HuH-7 (cell line): ENCODE measurements at places on chromosomes 1 and 21.

DNA sequence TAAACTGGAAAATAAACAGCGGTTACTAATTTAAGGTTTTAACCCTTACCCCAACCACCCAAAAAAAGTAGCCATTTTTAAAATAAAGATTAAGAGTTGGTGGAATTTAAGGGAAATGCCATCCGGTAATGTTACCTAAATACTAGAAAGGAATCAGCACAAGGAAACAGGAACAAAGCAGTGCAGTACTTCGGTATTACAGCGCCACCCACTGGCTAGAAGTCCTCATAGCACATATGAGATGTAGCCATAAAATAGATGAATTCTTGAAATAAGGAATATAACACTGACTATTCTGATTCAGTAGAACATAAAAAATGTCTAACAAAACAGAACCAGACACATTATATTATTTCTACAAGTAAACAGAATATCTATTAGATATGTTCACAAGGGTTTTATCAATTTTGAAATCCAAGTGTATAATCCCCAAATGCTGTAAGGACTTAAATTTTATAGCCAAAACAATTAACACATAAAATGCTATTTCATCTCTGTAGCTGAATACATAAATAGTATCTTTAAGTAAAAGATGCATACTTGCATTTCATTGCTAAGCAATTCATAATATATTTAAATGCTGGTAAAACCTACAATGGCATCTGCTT lies 58.8 kb downstream of the FRRS1 start:
- peak; percentile 24 for DNase-seq

GRCh38 chr1:162299018-162299417 lies 77.6 kb downstream of the SPATA46 start:
- DNase-seq: no peak

- no peak for DNase-seq
Measured at GRCh38 chr1:17567582-17567981, 28.1 kb downstream of the ARHGEF10L start.

DNA sequence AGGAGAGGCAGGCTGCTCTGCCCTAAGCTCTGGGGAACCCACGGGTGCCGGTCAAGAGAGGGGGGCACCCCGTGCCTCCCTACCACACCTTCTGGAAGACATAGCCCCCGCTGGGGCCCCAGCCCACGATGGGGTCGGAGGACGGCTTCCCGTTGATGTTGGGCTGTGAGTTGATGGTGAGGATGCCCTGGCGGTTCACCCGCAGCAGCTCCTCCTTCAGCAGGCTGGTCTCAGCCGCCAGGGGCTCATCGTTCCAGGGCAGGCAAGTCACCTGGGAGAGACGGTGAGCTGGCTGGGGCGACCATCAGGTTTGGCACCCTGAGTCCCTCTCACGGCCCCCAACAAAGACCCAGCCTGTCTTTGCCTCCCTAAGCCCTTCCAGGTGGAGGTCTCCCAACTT lies 11.9 kb downstream of the MTHFR start:
- DNase-seq: no peak

DNA sequence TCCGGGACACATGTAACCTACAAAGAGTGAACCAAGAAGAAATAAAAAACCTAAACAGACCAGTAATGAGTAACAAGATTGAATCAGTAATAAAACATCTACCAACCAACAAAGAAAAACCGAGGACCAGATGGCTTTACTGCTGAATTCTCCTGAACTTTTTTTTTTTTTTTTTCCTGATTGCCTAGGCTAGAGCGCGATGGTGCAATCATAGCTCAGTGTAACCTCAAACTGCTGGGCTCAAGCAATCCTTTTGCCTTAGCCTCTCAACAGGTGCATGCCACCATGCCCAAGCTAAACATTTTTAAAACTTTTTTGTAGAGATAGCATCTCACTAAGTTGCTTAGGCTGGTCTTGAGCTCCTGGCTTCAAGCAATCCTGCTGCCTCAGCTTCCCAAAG lies 11.2 kb upstream of the FGGY start:
- no peak for DNase-seq

DNA sequence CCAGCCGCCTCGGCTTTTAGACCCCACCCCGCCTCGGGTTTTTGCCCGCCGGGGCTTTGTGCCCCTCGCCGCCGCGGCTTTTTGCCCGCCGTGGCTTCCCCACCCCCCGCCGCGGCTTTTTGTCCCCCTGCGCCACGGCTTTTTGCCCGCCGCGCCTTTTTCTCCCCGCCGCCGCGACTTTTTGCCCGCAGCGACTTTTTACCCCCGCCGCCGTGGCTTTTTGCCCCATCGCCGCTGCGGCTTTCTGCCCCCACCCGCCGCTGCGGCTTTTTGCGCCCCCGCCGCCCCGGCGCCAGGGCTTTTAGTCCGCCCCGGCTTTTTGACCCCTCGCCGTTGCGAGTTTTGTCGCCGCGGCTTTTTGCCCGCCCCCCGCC lies 474.4 kb downstream of the FAM72C start:
- peak; percentile 1 for DNase-seq

DNA sequence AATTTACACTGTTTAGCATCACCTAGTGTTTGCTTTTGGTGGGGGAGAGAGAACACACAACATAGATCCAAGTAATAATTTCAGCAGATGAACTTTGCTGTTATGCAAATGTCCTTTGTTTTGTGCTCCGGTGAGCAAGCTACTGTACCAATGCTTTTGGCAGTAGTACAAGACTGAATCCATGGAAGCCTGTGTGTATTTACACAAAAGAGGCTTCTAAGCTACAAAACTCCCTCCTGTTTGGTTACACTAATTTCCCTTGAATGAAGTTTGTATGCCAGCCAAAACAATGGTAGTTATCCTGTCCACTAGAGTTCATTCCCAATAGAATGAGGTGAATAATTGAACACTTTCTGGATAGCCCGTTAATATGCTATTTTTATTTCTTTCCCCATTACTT lies 320.5 kb downstream of the KCTD3 start:
- DNase-seq: no peak

DNA sequence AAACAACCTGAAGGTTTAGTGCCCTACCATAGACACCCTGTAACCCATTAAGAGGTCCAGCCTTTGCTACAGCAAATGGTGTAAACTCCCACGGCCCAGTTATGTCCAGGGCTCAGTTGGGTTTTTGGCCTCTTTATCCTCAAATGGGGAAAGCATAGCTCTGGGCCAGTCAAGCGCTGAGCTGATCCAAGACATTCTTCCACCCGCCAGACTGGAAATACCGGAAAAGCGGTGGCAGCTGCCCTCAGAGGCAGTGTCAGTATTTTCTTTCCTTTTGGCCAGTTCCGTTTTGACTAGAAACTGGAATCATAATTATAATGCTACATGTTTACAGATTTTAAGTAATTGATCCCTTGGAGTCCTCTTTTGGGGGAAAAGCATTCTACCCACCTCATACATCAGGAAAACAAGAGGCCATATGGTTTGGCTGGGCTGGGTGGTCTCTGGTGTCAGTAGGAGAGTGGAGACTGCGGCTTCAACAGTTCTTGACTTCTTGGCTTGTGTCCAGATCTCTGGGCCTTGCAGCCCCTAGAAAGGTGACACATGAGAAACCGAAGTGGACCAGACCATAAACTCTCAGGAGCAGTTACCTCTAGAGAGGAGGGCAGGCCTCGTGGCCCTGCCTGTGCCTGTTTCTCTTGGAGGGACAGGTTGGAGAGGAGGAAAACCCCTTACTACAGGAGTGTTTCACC lies 30.2 kb upstream of the CLDN14 start:
- no peak for DNase-seq

DNA sequence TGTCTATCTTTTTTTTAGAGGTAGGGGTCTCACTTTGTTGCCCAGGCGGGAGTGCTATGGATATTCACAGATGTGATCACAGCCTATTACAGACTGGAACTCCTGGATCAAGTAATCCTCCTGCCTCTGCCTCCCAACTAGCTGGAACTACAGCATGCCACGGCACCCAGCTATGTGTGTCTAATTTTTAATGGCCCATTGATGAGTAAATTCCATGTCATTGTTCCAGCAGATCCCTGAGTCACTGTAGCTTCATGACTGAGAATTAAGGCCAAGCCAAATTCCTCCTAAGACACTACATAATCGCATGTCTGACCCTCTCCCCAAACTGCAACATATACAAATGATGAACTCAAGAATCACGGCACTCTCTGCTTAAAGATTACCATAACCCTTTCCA lies 84.2 kb upstream of the RGS2 start:
- no peak for DNase-seq

GRCh38 chr1:36968730-36969129 lies 65.6 kb downstream of the GRIK3 start:
- DNase-seq: no peak

GRCh38 chr1:32273391-32274208 lies 18.3 kb upstream of the HDAC1 start:
- DNase-seq: peak; percentile 52

GRCh38 chr21:42671778-42672593 lies 18.6 kb downstream of the PDE9A start:
- DNase-seq: peak; percentile 57

DNA sequence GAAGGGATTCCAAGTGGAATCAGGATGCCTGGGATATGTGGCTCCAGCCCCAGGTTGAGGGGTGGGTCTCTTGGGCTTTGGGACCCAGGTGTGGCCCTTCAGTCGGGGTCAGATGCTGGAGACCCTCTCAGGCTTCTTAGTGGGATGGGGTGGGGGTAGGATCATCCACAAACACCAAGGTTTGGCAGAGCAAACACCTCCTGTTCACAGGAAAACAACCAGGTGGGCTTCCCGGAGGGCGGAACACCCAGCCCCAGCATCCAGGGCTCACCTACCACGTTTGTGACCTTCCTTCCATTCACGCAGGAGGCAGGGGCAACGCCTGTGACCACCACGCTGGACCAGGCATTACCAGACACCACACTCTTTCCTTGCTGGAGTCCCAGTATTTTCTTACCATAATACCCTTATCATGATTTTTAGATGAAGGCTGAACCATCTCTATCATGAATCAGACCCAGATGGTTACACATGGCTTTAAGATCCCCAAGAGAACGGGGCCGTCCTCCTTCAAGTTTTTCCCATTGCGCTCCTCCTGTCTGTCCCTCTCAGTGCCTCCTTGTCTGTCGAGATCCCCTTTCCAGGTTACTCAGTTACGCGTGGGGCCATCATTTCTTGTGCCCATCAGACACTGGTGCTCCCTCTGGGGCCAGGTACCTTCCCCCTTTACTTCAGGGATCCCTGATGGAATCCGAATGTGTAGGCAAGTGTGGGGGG lies 428.2 kb downstream of the NPHP4 start:
- DNase-seq: no peak

GRCh38 chr1:3444736-3445135 lies 9.7 kb upstream of the ARHGEF16 start:
- no peak for DNase-seq

- DNase-seq: no peak
Measured at GRCh38 chr1:31627301-31627929, 9.9 kb downstream of the HCRTR1 start.

GRCh38 chr1:20699558-20699957 lies 18.2 kb downstream of the KIF17 start:
- no peak for DNase-seq

- peak; percentile 33 for DNase-seq
Measured at GRCh38 chr1:22024485-22025367, 23.3 kb downstream of the CELA3A start.

DNA sequence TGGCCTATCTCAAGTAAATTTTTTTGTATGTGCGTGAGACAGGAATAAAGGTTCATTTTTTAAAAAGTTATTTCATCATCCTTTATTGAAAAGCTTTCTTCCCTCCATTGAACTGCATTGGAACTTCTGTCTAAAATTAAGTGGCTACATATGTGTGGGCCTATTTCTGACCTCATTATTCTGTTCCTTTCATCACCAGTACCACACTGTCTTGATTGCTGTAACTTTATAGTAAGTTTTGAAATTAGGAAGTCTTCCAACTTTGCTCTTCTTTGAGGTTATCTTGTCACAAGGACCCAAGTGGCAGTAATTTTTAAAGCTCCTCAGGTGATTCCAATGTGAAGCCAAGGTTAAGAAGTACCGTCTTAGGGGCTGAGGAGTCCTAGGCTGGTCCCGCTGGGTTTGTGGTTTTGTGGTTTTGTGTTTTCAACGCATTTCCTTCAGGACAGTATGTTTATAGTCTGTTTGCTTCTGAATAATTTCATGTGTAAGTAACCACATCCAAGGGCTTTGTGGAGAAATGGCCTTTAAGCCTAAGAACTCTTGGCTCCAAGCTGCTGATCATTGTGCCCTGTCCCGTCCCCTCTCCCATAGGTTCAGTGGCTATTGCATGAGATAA lies 12.4 kb upstream of the SCAF4 start:
- DNase-seq: no peak

DNA sequence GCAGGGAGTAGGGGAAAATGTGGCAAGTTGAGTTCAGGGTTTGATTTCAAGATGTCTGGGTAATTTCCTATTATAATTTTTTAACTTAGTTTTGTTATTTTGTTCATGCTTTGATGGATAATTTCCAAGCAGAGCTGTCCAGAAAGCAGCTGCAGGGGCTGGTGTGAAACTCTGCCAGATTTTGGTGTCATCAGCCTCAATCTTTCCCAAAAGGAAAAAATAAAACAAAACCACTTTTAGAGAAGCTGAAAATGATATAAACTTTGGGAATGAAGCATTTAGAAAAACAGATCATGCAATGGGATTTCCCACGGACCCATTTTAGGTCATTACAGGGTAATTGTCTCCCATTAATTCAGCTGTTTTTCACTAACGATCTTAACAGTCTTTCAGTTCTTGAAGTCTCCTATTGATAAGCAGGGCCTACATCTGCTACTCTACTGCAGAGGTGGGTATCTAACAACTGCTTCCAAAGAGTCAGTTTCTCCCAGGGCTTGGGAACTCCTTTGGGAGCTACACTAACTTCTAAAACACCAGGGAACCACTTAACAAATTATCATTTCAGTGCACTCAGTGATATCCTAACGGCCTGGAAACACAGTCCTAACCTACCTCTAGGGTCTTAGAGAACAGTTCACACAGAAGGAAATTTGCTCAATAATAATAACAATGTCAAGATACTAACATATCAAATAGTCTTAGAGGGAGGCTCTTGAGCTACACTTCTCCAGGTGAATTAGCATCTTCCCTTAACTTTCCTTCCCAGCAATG lies 12.3 kb downstream of the ZNF436 start:
- no peak for DNase-seq

GRCh38 chr1:174894117-174894762 lies 105.5 kb upstream of the CACYBP start:
- DNase-seq: no peak

- DNase-seq: no peak
Measured at GRCh38 chr1:66930823-66931174, 6.0 kb downstream of the MIER1 start.

DNA sequence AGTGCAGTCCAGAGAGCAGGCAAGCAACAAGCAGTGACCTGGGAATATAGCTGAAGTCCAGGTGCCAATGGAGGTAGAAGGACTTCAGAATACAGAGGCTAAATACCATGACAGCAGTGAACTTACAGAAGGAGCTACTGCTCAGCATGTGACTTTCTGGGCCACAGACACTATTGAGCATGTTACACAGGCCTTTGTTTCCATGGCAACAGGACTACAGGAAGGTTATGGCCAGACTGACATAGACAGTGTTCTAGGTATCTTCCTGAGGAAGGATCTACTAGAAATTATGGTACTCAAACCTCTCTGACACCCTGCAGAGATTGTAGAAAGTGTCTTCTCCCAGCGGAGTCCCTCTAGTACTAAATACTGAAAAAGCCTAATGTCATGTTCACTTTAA lies 11.0 kb downstream of the OR2M5 start:
- no peak for DNase-seq
